ENCODE measurements at places on chromosomes 6 and 20. TPM values are rescaled to one million over a fixed set of nuclear protein-coding genes. Genes with fewer than 3 reads are reported as not detected.

BPI gene
- not detected for total RNA-seq

FILIP1 gene
- 9.3 TPM for total RNA-seq

LPA gene
- total RNA-seq = 0.45 TPM

DEFB132 gene
- total RNA-seq = not detected

ID1 gene
- 1,350 TPM for total RNA-seq

WFDC8 gene
- 1.3 TPM for total RNA-seq

CAGE1 gene
- total RNA-seq = not detected

RTF2 gene
- 68.6 TPM for total RNA-seq

EYS gene
- not detected for total RNA-seq

DEFB124 gene
- total RNA-seq = not detected

C4B gene
- 370 TPM for total RNA-seq

CGAS gene
- 2.5 TPM for total RNA-seq

- DNase-seq = no peak
Measured at GRCh38 chr6:13787137-13787536, 27.2 kb downstream of the MCUR1 start.

- no peak for DNase-seq
Measured at GRCh38 chr6:88840796-88841539, 122.5 kb downstream of the RNGTT start.

DNA sequence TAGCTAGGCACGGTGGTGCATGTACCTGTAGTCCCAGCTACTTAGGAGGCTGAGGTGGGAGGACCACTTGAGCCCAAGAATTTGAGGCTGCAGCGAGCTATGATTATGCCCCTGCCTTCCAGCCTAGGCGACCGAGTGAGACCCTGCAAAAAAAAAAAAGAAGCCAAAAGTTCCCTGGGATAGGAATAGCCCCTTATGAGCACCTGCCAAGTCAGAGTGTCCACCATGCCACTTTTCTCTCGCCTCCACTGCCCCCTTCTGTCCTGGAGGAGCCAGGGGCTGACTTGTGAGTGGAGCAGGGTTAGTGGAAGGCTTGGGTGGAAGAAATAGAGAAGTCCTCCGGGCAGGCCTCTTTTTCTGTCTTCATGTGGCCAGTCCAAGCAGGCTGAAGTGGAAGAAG is 12.1 kb upstream of the DDX27 start:
- DNase-seq = no peak

DNA sequence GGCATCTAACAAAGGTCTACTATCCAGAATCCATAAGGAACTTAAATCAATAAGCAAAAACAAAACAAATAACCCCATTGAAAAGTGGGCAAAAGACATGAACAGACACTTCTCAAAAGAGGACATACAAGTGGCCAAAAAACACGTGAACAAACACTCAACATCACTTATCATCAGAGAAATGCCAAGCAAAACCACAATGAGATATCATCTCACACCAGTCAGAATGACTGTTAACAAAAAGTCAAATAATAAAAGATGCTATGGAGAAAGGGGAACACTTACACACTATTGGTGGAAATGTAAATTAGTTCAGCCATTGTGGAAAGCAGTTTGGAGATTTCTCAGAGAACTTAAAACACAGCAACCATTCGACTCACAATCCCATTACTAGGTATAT is 19.4 kb upstream of the VNN1 start:
- DNase-seq = no peak

- no peak for DNase-seq
Measured at GRCh38 chr6:134795691-134796090, 154.2 kb downstream of the ALDH8A1 start.

GRCh38 chr6:14797875-14798593 is 447.8 kb upstream of the JARID2 start:
- no peak for DNase-seq

DNA sequence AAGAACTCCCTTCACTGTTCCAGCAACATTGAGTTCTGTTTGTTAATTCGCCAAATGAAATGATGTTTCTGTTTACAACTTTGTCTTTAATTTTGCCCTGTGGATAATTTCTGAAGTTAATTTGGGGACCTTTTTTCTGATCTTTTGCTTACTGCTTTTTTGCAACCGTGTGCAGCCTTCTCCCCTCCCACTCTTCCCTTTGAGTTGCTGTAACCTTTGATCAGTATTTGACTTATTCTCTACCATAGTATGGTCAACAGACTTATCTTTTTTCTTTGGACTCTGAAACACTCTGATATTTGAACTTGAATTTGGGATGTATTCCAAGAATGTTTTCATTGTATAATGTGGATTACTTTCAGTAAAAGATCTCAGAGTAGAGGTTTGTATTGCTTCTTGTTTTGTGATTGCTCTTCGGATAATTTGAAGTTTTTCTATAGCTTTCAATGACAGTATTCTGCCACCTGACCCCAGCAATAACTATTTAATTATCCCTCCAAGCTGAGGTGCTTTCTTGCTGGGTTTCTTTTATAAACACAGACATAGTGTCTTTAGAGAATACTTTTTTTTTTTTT is 46.2 kb downstream of the LRRN4 start:
- no peak for DNase-seq

GRCh38 chr6:46626228-46626909 is 26.2 kb downstream of the CYP39A1 start:
- no peak for DNase-seq

DNA sequence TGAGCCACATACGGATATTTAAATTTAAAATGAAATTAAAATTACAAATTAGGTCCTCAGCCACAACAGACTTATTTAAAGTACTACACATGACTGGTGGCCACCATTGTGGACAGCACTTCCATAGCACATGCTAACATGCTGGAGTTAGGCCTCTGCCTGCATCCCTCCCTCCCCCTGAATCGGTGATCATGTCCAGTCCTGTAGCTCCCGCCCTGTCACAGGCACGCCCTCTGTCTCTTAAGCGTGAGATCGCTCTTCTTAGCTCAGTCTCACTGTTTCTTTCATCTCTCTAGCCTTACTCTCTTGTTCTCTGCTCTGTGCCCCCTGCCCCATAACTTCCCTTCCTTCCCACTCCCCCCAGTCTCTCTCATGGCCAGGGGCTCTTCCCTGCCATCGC is 28.9 kb downstream of the ELMO2 start:
- DNase-seq = no peak

- no peak for DNase-seq
Measured at GRCh38 chr6:140440223-140440835, 1065.9 kb upstream of the CITED2 start.

GRCh38 chr6:99602520-99603420 is 3.9 kb upstream of the PRDM13 start:
- no peak for DNase-seq

- DNase-seq = no peak
Measured at GRCh38 chr6:72305971-72306370, 315.9 kb upstream of the KCNQ5 start.

DNA sequence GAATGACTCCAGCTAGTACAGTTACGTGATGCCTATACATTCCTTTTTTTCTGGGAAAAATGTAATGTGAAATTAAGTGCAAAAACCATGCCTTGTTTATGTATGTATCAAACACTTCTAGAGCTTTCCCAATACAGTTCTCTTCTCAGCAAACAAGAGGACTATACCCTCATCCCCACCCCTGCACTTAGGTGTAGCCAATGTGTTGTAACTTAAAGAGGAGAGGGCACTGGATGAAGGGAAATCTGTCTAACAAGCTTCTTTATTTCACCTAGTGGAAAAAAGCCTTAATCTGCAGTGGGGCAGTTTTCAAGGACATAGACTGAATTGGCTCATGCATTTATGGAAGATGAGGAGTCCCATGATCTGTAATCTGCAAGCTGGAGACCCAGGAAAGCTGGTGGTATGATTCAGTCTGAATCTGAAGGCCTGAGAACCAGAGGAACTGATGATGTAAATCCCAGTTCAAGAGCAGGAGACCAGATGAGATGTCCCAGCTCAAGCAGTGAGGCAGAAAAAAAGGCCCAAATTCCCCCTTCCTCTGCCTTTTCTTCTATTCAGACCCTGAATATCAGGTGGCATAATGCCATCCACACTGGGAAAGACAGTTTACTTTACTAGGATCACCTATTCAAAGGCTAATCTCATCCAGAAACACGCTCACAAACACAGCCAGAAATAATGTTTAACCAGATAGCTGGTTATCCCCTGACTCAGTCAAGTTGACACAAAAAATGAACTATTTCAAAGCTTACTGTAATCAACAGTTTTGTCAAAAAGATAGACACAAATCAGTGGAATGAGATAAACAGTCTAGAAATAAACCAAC is 25.8 kb upstream of the SLC17A3 start:
- no peak for DNase-seq
